Fibroblast of skin of right biceps (primary cell): ENCODE measurements at places on chromosomes 2 and 18.

GRCh38 chr2:170836027-170836426, 19.3 kb downstream of the GAD1 start:
- no peak for DNase-seq

- DNase-seq = no peak
These were observed 137.8 kb upstream of the KLHL29 start for GRCh38 chr2:23246992-23247683.

GRCh38 chr2:38277245-38278116, 99.6 kb downstream of the ATL2 start:
- DNase-seq = peak; percentile 37

DNA sequence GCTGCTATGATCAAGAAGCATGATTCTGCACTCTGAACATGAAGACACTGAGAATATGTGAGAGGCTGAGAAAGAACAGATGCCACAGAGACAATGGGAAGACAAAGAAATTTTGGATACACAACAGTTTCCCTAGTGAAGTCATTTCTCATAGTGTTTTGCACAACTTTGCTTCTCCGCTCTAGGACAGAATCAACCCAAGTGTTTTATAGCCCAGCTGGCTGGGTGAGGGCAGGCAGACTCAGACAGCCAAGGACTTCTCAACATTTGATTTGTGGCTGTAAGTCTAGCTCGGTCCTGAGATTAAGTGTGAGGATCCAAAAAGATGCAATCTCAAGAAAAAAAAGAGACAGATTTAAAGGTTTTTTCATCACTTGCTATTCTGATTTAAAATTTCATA, 536.5 kb upstream of the CRIM1 start:
- no peak for DNase-seq

DNA sequence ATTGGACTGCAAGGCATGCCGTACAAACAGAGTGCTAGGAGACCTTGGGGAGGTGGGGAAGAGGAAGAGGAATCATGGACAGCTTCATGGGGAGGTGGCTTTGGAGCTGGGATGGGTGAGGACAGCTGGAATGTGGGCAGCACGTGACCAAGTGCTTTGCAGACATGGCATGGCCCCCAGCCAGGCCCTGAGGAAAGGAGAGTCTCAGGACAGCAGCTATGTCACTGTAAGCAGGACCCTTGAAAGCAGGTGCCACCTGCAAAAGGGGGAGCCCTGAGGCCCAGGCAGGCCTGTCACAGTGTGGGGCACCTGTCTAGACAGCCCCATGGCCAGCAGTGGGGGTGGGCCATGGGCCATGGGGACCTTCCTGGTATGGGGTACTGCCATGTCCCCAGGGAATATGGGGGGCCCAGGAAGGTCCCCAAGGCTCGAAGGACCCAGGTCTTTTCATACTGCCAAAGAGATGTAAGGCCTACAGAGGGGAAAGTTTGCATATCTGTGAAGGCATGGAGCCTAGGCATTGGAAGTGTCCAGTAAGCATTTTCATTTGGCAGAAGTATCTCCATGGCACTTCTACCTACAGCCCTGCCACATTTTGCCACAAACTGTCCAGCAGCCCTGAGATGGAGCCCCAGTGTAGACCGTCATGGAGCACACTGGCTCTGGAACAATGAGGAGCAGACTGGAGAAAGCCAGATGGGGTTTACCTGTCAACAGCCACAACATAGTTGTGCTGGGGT, 9.9 kb downstream of the PAX8 start:
- DNase-seq = no peak

DNA sequence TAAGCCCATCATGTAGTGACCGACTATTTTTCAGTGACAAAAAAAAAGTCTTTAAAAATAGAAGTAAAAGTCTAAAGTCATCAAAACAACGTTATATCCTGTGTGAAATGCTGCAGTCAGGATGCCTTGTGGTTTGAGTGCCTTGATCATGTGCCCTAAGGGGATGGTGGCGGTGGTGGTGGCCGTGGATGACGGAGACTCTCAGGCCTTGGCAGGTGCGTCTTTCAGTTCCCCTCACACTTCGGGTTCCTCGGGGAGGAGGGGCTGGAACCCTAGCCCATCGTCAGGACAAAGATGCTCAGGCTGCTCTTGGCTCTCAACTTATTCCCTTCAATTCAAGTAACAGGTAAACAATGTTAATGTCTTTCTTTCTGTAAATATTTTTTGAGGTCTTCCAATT, at the start of gene CD28:
Gene CD28, plus strand, starts transcription at position 237 of the 400 bp plus-strand sequence. Its CDS starts 58 bp downstream, at position 295.
- DNase-seq = no peak

GRCh38 chr2:205776720-205777119, 94.4 kb downstream of the NRP2 start:
- no peak for DNase-seq

GRCh38 chr2:118122594-118123281, 34.5 kb downstream of the INSIG2 start:
- DNase-seq = no peak

GRCh38 chr18:64259871-64260270, 111.0 kb upstream of the LINC00305 start:
- no peak for DNase-seq

DNA sequence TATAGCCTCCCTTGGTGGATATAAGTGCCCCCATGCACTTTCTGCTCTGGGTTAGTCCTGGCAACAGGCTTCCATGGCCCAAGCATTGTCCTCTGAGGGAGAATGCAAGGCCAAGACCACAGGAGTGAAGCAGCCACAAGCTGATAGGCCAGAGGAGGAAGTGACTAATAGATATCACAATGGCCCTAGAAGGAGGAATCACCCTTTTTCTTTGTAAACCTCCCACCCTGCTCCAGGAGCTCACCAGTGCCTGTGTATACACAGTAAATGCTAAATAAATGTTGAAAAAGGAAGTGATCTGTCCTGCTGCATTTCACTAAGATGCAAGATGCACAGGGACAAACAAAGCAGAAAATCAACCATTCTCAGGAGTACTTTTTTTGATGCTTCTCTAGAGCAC, 49.7 kb upstream of the ABCA12 start:
- DNase-seq = no peak

GRCh38 chr18:832085-832681, 20.1 kb upstream of the YES1 start:
- DNase-seq = no peak

DNA sequence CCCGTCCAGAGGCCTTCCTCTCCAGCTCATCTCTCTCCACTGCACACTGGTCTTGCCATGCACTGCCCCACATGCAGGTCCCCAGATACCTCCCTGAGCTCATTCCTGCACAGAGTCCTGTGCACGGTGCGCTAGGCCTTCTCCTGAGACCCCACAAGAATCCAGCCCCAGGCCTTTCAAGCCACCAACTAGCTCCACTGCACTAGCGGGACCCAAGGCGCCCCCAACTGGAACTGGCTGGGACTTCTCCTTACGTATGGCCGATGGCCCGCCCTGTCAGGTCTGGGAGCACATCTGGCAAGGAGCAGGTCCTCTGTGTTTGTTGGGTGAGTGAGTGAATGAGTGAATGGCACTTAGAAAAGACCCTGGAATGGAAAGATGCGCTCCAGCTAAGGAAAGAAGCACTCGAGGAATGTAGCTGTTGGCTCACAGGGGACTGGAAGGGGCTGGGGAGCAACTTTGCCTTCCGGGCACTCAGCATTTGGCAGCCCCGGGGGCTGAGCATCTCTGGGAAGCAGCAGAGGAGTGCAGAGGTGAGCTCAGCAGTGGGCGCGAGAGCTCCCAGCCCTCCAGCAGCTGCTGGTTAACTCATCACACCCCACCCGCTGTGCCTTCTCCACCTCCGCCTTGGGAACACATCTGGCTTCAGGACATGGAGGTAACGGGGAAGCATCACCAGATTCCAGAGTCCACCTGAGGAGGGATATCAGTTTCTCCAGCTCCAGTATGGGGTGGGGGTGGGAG, 223.1 kb downstream of the GLI2 start:
- no peak for DNase-seq

- DNase-seq = peak; percentile 38
These were observed 92.6 kb upstream of the TSPYL6 start for GRCh38 chr2:54348646-54349045.

DNA sequence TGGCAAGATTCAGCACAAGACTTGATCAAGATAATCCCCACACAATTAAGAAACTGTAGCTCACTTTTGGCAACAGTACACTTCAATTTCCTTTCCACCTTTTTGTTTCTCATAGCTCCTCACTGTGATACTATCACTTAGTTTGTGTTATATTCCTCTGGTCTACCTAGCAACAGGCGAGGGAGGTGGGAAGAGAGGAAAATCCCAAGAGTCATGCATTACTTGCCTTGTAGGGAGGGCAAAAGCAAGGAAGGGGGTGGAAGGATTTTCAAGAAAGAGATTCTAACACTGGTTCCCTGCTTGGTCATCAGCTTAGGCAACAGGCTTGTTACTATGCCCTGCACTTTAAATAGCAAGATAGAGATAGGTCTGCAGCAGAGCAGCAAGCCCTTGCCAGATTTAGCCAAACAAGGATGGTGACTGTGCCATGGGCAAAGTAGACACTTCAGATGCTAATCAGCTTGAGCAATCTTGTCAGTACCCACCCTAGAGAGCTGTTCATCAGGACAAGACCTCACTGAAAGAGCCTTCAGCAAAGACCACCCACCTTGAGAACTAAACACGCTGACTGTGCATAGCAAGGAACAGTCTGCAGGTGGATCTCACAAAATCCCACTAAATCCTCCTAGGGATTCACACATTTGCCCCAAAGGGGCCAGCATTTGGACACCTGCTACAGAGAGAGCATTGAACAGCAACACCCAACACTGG, 134.6 kb downstream of the MBD2 start:
- no peak for DNase-seq
